Ammon's horn (tissue), 1 donor: ENCODE measurements at places on chromosomes 3 and 15.

DNA sequence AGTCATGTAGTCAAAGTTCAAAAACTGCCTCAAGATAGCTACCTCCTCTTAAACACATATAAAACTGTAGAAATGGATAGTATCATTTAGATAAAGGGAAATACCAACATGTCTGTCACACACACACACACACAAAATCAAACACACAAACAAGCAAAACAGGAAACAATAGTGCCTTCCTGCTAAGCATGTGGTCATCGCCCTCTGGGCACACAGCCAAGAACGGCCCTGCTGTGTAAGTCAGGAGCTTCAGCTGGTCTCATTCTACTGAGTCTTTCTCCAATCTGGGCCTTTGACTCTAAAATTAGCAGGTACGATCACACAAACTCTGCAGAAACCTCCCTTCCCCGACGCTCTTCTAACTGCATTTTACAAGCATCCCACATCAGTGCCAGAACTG is 272.2 kb upstream of the CHRNA7 start:
- DNase-seq, result peak; percentile 93

- no peak for DNase-seq
Measured at GRCh38 chr15:63135804-63136203, 14.1 kb downstream of the LACTB start.

DNA sequence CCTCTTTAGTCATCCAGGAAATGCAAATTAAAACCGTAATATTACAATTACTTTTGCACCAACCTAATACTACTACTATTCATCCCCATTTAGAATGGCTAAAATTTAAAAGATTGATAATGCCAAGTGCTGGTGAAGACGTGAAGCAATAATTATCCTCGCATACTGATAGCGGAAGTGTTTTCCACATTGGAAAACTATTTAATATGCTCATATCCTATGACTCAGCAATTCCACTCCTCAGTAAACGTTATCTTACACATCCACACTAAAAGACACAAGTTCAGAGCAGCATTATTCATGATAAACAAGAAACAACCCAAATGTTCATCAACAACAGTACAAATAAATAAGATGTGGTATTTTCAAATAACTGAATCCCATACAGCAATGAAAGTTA is 70.6 kb downstream of the VPS13C start:
- no peak for DNase-seq

DNA sequence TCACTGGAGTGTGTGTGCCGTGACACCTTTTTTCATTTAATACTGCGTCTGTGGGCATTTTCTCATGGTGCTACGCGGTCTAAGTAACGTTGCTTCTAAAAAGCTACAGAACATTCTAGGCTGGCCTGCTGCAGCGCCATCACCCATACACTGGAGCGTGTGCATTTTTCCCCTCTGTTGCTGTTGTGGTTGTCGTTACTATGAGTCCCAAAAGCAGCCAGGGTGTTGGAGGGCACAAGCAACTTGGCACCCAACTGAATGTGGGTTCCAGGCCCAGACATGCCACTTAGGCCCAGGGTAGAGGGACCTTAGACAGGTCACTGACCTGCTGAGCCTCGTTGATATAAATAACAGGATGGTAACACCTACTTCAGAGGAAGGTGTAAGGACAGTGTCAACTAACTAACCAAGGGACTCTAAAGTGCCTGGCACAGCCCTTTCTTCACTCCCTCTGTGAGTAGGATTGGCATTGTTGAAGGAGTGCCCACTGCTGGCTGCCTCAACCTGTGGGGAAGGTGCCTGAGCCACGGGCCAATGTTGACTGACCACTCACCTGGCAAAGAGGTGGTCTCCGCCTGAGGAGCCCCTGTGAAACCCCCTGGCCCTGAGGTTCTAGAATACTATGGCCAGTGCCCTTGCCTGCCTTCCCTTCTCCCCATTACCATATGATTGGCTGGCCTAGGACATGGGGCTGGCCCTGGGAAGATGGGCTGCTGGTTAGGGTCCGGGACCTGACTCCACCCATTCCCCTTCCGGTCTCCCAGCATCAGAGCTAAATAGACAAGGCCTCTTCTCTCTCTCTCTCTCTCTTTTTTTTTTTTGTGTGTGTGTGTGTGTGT is 3.5 kb downstream of the CSK start:
- no peak for DNase-seq

DNA sequence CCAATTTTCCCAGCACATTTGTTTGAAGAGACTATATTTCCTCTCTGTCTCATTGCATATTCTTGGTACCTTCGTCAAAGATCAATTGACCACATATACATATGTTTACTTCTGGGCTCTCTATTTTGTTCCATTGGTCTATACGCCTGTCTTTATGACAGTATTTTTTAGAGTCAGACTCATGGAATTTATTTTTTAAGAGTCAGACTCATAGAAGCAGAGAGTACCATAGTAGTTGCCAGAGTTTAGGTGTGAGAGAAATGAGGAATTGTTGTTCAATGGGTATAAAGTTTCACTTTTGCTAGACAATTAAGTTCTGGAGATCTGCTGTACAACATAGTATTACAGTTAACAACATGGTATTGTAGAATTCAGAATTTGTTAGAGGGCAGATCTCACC is 27.1 kb downstream of the PLA2G4F start:
- no peak for DNase-seq

GRCh38 chr3:126180477-126181397 is at the start of gene ALDH1L1:
Gene ALDH1L1, minus strand, starts transcription at chr3:126180586. Its CDS starts 19,607 bp downstream, at chr3:126160979.
- DNase-seq, result peak; percentile 84

DNA sequence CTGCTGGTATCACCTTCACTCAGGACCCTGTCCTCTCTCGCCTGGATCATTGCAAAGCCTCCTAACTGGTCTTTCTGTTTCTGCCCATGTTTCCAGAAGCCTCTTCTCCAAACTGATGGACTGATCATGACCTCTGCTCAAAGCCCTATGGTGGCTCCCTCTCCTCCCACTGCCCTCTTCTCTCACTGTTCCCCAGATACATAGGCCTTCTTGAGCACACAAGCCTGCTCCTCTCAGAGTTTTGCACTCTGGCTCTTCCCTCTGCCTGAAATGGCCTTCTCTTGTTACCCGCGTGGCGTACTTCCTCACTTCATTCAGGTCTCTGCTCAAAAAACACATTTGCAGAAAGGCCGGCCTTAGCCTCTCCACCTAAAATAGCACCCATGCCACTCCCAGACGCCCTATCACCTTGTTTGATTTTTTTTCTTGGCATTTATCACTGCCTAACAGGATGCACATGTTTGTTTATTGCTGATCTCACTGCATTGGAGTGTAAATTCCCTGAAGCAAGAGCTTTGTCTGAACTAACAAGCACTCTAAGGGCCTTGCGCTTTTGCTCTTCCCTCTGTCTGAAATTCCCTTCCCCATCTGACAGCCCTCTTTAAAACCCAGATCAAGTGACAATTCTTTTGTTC is 1.4 kb upstream of the ETFA start:
- no peak for DNase-seq

- no peak for DNase-seq
Measured at GRCh38 chr15:98996169-98996568, 11.4 kb downstream of the PGPEP1L start.

- DNase-seq, result no peak
Measured at GRCh38 chr15:60228101-60228500, 169.7 kb downstream of the ANXA2 start.

DNA sequence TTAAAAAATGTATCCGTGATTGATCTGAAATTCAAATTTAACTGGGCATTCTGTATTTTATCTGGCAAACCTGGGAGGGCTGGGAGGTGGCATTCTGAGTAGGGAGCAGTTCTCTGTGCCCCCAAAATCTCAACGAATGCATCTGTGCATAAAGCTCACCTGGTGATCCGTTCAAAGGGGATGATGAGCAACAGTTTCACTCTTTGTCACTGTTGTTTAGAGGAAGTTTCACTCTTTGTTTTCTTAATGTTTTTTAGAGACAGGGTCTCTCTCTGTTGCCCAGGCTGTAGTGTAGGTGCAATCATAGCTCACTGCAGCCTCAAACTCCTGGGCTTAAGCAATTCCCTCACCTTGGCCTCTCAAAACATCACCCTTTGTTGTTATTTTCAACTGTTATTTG is 186.7 kb downstream of the SSR3 start:
- DNase-seq, result no peak

- peak; percentile 48 for DNase-seq
Measured at GRCh38 chr3:29279806-29280205, 1.1 kb upstream of the RBMS3 start.

DNA sequence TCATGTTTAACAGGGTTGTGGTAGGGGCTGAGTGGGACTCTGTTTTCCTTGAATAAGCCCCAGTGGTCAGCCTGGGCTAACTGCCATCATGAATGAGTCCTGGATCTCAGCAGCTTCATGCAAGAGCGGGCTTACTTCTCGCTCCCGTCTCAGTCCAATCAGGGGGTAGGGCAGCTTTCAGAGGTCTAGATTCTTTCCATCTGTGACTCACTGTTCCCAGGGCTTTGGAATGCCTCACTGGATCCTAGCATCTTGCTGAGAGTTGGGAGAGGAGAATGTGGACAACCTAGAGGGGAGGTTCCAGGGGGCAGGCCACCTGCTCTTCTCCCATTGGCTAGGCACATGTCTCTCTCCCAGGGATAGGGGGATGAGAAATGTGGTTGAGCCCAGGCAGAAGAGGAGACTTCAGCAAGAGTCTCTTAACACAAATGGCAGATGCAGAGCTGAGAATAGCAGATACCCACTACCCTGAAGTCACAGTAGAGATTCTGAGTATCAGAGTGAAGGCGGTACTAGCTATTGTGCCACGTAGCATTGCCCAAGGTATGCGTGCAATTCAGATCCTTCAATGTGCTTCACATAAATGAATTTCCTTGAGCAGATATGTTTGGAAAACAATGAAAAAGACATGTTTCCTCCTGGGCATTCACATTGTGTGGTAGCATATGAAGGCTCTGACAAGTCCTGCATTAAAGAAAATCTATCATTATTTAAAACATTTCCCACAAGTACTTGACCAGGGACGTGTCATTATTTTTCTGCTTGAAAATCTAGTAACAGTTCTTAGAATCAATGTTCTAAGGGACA is 257.7 kb upstream of the PROK2 start:
- DNase-seq, result no peak
